Kidney capillary endothelial cell (primary cell): ENCODE measurements at places on chromosomes 11 and 22.
A peak's percentile ranks its signal among the peaks of the same experiment; 100 is the strongest.

DNA sequence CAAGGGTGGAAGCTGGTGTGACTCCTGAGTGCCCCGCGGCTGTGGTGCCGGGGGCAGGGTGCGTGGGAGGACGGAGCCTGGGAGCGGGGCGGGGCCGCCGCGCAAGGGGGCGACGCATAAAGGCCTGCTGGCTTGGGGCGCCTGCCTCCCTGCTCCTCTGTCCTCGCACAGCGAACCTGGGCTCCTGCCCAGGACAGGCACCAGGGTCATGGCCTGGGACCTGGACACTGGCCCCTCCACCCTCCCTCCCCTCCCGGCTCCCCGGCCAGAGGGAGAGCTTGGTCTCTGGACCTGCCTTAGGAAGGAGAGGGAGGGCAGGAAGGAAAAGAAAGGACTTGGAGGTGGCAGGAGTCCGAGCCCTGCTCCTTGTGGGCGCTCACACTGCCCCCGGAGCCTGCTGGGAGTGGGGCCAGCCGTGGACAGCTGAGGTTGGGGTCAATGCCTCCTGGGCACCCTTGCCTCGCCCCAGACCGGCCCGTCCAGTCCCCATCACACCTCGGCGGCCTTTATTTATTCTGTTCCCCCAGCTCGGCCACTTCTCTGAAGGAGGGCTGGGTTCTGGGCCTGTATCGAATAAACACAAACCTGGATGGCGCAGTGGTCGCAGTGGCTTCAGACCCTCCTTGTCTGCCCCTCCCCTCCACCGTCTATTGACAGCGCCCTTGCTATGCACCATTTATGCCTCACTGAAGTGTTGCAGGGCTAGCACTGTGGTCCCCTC lies 8.7 kb downstream of the SLC16A8 start:
- no peak for DNase-seq

GRCh38 chr22:41302021-41302767 lies 869 bp downstream of the ZC3H7B start:
- no peak for DNase-seq

GRCh38 chr11:36164506-36165250 lies 124.5 kb downstream of the COMMD9 start:
- peak; percentile 46 for DNase-seq

GRCh38 chr22:46058091-46058420 lies 81.1 kb upstream of the WNT7B start:
- peak; percentile 45 for DNase-seq

- no peak for DNase-seq
These were observed 382.1 kb downstream of the MN1 start for GRCh38 chr22:27419473-27419872.

- DNase-seq = no peak
These were observed 41.6 kb downstream of the BDNF start for GRCh38 chr11:27658535-27659236.

DNA sequence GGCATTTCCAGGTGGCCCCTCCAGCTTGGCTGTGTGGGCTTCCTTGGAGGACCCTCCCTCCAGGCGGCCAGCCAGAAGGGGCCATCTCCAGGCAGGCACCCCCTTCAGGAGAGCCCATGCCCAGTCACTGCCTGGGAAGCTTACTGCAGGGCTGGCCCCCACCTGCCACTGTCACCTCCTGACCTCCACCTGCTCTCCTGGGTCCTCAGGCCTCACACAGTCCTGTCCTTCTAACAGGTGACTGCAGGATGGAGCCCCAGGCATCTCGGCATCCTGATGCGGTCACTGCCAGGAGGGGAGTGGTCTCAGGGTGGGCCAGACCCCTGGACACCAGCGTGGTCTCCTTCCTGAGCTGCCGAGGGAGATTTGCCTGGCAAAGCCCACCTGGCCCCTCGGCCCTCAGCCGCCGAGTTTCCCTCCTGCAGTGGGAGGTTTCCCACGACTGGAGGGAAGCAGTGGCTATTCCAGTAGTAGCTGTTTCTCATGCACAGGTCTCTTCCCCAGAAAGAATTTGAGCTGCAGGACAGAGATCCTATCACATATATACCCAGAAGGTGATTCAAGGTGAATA lies 13.0 kb downstream of the TBX1 start:
- no peak for DNase-seq

DNA sequence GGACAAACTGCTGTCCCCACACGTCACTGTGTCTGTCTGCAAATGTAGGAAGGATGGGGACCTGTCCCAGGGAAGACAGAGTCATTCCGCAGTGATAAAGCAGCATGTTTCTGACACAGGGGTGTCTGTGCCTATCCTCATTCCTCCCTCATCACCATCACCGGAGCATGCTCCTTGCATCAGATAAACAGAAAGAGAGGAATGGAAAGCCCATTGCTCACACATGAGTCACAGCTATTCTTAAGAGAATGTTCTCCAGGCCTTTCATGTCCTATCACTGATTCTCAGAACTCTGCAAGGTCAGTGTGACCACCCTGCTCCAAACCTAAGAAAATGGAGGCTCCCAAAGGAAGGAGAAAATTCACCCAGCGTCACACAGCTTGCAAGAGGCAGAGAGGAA lies 38.9 kb downstream of the ZNF195 start:
- DNase-seq = no peak

DNA sequence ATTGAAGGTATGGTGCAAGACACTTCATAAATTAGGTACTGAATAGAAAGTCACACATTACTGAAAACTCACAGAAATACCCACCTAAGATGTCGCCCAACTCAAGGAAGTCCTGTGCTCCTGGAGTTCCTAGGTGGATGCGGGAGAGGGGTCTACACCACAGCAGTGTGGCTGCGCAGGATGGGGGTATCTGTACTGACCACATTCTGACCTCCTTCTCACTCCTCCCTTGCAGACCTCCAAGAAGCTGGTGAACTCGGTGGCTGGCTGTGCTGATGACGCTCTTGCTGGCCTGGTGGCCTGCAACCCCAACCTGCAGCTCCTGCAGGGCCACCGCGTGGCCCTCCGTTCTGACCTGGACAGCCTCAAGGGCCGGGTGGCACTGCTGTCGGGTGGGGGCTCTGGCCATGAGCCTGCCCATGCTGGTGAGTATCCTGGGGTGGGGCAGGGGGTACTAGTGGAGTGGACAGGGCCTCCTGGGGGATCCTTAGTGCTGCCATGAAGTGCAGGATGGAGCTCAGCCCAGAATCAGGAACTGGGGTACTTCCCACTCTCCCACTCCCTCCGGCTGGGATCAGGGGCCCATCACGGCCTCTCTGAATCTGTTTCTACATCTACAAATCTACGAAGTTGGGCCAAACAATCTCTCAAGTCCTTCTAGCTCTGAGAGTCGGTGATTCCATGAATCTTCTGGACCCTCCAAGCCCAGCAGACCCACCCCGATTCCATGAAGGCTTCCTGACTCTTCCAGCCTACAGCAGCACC lies 4.9 kb downstream of the TKFC start:
- no peak for DNase-seq

DNA sequence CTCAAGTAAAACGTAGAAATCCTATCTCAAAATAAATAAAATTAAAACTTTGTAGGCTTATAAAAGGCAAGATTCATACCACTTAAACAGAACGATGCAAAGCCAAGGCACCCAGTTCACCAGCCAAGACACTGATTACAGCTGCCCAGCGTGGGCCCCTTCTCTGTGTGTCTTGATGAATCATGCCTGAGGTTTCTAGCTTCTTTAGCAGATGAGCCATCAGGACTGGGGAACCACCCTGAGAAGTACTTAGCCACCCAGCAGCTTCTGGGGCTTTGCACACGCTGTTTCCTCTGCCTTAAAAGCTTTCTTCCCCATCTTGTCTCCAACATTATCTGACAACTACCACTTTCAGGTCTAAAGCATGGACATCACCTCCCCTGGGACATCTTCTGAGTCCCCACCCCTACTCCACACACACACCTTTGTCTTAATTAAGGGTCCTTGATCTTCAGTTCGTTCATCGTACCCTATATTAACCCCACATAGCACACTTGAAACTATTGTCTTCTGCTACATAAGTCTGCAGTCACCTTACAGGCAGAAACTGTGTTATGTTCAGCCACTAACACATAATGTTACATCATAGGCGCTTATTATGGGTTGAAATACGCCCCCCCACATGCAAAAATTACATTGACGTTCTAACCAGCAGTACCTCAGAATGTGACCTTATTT lies 8.7 kb upstream of the LAYN start:
- DNase-seq = no peak

DNA sequence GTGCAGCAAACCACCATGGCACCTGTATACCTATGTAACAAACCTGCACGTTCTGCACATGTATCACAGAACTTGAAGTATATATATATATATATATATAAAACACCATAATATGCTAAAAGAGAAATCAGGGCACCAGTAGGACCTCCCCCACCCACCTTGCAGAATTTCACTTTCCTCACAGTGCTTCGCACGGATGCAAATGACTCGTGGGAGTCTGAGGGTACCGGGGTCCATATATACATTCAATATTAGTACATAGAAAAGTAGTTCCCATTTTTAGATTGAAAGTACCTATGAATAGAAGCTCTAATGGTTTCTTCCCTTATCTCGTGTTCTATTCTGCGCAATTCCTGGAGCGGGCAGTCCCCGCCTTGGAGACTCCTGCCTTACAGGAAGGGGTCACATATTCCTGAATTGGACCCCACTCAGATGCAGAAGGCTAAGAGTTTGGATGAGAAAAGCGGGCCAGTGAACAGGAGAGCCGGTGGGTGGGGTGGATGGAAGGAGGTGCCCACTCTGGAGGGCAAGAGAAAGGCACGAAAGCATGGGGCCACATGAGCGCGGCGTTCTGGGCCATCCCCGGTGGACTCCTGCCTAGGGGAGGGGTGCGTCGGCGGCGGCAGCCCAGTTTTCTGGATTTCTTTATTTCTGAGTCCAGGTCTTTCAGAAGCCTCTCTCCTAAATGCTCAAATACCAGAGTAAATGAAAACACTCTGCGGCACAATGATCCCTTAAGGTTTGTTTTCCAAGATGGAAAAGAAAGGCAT lies 136.3 kb downstream of the ETS1 start:
- DNase-seq = no peak

GRCh38 chr11:122742301-122743018 lies 86.9 kb downstream of the UBASH3B start:
- no peak for DNase-seq

GRCh38 chr11:131455843-131456704 lies 85.7 kb downstream of the NTM start:
- no peak for DNase-seq

- no peak for DNase-seq
These were observed 95.1 kb downstream of the CELSR1 start for GRCh38 chr22:46442217-46442853.

DNA sequence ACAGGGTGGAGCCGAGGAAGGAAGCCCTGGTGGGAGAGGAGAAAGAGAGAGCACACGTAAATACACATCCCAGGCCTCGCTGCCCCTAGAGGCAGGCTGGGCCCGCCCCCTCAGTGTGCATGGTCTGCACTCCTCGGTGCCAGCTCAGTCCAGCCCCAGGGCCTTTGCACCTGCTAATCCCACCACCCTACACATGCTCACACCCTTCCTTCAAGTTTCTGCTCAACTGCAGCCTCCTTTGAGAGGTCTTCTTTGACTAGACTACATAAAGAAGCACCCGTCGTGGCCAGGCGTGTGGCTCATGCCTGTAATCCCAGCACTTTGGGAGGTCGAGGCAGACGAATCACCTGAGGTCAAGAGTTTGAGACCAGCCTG lies 5.5 kb downstream of the IL2RB start:
- DNase-seq = no peak

DNA sequence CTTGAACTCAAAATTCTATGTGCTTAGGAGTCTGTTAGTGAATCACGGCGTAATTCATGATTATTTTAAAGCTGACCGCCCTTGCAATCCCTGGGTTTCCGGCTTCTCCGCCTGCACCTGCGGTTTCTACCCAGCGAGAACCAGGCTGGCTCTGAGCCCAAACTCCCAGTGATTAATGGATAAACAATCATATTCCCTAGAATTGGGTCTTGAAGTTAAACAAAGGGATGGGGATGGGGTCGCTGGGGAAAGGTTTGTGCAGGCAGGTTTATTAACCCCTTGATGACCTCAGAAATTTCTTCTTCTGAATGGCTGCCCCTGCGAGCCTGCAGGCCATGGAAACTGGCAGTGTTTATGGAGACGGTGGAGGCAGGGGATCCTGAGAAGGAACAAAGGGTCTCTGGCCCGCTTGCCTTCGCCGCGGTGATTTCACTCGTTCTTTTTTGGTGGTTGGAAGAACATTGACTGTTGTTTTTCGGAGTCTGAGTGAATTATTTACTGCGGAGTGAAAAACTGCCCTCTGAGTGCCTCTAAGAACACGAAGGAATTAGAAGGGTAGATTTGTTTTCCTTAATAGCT lies 1000.3 kb downstream of the BRD1 start:
- DNase-seq = no peak

GRCh38 chr22:35904752-35905151 lies 123.9 kb downstream of the RBFOX2 start:
- no peak for DNase-seq

DNA sequence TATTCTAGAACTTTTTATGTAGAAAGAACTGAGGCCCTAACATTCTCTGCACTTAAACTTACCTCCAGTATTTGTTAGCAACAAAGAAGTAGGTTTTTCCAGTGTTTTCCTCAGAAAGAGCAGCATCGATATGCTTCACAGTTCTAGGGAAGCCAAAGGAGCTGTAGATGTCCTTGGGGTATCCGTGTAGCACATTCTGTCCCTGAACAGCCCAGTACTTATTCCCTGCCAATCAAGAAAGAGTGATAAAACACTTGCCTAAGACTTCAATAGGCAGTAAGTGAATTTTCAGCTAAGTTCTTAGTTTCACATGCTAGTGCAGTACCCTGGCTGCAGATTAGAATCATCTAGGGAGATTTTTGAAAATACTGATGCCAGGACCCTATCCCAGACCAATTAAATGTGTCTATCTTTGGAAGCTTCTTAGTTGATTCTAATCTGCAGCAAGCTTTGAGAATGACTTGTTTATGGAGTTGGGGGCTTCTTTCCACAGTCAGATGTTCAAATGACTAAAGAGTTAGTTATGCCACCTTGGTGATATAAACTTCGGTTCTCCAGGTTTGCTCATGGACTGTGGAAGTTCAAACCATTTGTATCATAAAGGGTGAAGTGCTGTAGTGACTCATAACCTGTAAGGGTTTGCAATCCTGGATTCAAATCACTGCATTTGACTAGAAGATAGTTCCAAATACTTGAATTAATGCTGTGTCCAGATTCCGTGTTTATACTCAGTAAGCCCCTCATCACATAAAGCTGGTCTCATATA lies 6.5 kb downstream of the MMP1 start:
- no peak for DNase-seq

- DNase-seq = no peak
These were observed 188.2 kb downstream of the MN1 start for GRCh38 chr22:27613099-27614005.

GRCh38 chr11:6931146-6931713 lies 5.0 kb downstream of the ZNF215 start:
- no peak for DNase-seq

DNA sequence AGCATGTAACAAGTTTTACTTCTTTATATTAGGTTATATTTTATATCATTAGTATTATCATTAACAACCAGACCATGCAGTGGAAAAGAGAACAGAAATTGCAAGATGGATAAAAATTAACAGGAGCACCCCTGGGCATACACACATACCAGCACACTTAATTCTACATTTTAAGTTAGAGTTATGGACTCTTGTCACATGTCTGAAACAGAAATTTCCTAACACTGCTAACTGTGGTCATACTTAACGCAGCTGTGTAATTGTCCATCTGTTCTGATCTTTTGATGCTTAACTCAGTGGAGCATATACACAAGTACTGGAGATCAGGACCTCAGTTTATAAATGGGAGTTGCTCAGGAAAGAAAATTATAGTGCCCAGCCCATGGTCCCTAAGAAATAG lies 358 bp downstream of the OR52H1 start:
- no peak for DNase-seq
